MM.1S (cell line): ENCODE measurements at places on chromosomes 1 and 21.

DNA sequence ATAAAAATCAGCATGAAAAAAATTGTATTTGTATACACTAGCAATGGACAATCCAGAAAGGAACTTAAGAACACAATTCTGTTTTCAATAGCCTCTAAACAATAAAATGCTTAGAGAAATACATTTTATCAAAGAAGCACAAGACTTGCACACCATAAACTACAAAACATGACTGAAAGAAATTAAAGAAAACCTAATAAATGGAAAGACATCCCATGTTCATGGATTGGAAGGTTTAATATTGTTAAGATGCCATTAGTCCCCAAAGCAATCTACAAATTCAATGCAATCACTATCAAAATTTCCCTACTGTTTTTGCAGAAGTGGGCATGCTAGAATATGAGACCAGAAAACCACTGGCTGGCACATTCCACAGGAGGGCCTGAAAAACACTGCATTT lies 49.4 kb downstream of the PRSS38 start:
- DNase-seq = no peak
- no peaks in the 10 kb centered on the region; the same call in 1 of the 2 replicates for H3K27me3 ChIP-seq
- H3K4me3 ChIP-seq = no peak overlapping the region
- H3K4me1 ChIP-seq = no peaks in the 10 kb centered on the region
- H3K36me3 ChIP-seq = no peaks in the 10 kb centered on the region

- peaks cover 26% of the 10 kb centered on the region for H3K36me3 ChIP-seq
- no peak overlapping the region for H3K27ac ChIP-seq
- DNase-seq = no peak
- no peaks in the 10 kb centered on the region for H3K4me1 ChIP-seq
These were observed 12.4 kb downstream of the TARDBP start for GRCh38 chr1:11024874-11025203.

DNA sequence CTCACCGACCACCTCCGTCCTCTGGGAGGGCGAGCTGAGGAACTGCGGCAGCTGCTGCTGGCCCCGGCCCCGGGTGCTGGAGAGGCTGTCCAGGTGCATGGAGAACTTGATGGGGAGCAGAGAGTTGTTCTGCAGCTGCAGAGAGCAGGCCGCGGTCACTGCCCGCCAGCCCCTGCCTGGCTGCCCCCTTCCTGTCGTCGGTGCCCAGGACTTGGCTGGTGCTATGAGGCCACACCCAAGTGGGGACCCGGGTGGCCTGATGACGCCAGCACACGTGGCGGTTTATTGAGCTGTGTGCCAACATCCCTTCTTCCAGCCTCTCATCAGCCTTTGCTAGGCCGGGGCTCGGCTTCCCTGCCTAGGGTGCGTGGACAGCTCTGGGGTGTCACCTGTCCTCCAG lies 5.3 kb upstream of the TMEM52 start:
- DNase-seq = no peak
- no peak overlapping the region for H3K4me3 ChIP-seq
- peaks cover 73% of the 10 kb centered on the region for H3K27me3 ChIP-seq
- peaks cover 3% of the 10 kb centered on the region; the same call in 1 of the 2 replicates for H3K4me1 ChIP-seq
- H3K36me3 ChIP-seq = no peaks in the 10 kb centered on the region

DNA sequence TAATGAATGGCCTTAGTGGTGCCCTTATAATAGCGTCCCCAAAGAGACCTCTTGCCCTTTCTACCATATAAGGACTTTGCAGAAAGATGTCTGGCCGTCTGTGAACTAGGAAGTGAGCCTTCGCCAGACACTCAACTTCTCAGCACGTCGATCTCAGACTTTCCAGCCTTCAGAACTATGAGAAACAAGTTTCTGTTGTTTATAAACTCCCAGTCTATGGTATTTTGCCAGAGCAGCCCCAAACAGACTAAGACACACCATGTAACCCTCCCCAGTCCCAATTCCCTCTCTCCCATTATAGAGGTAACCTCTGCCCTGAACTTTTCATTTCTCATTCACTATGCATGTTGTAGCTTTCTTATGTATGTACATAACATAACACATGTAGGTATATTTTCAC lies 55.7 kb downstream of the NID1 start:
- no peak overlapping the region for H3K4me3 ChIP-seq
- H3K36me3 ChIP-seq = no peaks in the 10 kb centered on the region
- no peaks in the 10 kb centered on the region for H3K4me1 ChIP-seq

DNA sequence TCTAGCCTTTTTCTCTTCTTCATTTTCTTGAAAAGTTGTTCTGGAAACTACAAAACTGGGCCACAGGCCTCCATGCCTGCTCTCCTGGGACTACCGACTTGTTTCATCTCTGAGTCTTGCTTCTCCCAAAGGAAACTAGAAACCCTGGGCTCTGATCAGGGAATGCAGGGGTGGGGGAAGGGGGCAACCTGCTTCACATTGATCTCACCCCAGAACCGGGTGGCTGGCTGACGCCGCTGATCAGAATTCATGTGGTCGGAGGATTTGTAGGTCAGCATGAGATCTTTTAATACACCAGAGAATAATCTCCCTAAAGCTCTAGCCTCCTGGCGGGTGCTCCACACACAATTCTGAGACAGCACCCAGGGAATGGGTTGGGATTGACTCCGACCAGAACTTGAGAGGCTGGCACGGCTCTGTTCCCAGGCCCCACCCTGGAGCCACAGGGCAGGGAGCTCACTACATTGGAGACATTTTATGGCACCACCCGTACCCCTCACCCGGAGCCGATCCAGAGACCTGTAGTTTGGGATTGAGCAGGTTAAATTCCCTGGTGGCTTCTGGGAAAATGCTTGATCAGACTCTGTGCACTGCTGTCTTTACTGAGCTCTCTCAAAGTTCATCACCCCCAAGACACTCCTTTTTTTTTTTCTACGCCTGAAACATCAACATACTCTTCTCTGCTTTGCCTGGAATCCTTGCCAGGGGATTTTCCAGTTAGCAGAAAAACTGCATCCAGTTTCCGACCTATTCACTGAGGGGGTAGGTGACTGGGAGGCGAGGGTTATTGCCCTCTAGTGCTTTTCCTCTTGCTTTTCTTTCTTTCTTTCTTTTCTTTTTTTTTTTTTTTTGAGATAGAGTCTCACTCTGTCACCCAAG lies 12.2 kb upstream of the ARHGEF10L start:
- no peak overlapping the region for H3K4me3 ChIP-seq
- DNase-seq = no peak
- no peaks in the 10 kb centered on the region for H3K4me1 ChIP-seq
- peaks cover 68% of the 10 kb centered on the region for H3K27me3 ChIP-seq

GRCh38 chr1:26774462-26774861 lies 13.3 kb upstream of the PIGV start:
- DNase-seq = no peak
- H3K4me1 ChIP-seq = peaks cover 7% of the 10 kb centered on the region
- H3K4me3 ChIP-seq = no peak overlapping the region
- H3K36me3 ChIP-seq = peaks cover 36% of the 10 kb centered on the region
- H3K27ac ChIP-seq = no peak overlapping the region

DNA sequence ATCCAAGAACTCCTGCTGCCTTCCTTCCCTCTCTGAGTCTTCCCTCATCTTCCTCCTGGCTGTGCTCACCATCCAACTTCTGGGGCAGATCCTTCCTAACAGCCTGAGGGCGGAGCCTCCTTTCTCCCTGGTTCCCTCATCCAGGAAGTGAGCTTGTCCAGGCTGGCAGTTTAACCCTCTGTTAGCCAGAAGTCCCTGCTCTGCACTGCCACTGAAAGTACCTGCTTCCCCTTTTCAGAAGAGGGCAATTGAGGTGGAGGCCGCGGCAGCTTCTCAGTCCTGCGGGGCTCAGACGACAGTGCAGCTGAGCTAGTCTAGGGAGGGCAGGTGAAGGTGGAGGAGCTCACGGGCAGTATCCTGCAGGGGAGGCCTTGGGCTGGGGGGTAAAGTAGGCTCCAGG lies 149.1 kb downstream of the FCRL5 start:
- peaks cover 35% of the 10 kb centered on the region for H3K4me1 ChIP-seq
- DNase-seq = peak; percentile 30
- no peaks in the 10 kb centered on the region for H3K27me3 ChIP-seq
- H3K27ac ChIP-seq = peak overlapping the region; percentile 46; the same call in 1 of the 2 replicates
- H3K36me3 ChIP-seq = no peaks in the 10 kb centered on the region

DNA sequence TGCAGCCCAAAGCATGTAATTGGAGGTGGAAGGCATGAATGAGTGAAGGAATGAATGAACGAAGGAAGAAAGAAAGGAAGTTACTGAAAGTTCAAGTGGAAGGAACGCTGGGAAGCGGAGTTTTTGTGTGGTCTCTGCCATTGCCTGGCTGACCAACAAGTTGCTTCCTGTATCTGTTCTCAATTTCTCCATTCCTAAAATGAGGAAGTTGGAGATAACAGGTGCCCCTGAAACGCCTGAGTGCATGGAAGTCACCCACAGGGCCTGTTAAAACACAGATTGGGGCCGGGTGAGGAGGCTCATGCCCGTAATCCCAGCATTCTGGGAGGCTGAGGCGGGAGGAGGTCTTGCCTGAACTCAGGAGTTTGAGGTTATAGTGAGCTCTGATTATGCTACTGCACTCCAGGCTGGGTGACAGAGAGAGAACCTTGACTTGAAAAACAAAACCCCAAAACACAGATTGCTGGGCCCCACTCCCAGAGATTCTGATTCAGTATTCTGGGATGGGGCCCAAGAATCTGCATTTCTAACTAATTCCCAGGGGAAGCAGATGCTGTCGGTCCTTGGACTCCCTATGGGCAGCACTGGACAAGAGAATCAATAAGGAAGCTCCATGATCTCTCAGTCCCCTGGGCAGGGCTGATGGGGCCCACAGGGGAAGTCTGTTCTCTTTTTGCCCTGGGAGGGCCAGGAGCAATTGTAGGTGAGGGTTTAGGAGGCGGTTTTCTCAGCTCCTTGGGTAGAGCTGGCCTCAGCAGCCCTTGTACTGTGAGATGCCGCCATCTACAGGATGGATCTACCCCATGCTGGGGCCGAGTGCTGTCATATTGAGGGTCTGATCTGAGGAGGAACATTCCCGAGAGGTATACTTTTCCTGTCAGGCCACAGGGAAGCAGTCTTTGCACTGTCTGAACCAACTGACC lies 3.3 kb upstream of the CNR2 start:
- peaks cover 20% of the 10 kb centered on the region for H3K4me1 ChIP-seq
- no peaks in the 10 kb centered on the region for H3K36me3 ChIP-seq
- H3K4me3 ChIP-seq = no peak overlapping the region

DNA sequence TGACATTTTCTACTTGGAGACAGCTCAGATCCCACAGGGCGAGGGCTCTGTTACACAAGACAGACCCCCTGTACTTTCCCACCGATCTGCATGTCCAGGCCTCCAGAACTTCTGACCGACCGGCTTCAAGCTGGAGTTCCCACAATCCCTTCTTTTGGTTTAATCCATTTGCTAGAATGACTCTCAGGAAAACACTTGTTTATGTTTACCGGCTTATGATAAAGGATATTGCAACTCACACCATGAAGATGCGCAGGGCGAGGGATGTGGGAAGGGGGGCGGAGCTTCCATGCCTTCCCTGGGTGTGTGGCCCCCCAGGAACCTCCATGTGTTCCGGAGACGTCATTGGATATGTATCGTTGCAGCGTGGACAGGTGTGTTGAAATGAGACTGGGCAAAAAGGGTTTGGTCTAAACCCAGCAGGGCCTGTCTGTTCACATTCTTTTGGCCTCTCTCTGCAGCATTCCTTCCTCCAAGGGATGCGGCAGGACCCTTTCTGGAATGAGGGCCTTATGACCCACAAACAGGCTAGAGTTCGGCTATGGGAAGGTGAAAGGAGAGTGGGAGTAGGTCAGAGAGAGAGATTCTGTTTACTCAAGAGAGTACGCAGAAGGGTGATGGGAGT lies 7.5 kb upstream of the IGSF5 start:
- H3K36me3 ChIP-seq = no peaks in the 10 kb centered on the region
- H3K27ac ChIP-seq = no peak overlapping the region
- no peak for DNase-seq
- no peaks in the 10 kb centered on the region for H3K4me1 ChIP-seq

- H3K4me1 ChIP-seq = no peaks in the 10 kb centered on the region
- H3K4me3 ChIP-seq = no peak overlapping the region
- DNase-seq = no peak
- H3K27me3 ChIP-seq = no peaks in the 10 kb centered on the region
These were observed 151.7 kb upstream of the NR5A2 start for GRCh38 chr1:199875856-199876255.

- no peak overlapping the region for H3K4me3 ChIP-seq
- no peak for DNase-seq
- no peaks in the 10 kb centered on the region for H3K4me1 ChIP-seq
- H3K27ac ChIP-seq = no peak overlapping the region
- H3K36me3 ChIP-seq = no peaks in the 10 kb centered on the region
These were observed 64.0 kb downstream of the KIF21B start for GRCh38 chr1:200959411-200959921.

DNA sequence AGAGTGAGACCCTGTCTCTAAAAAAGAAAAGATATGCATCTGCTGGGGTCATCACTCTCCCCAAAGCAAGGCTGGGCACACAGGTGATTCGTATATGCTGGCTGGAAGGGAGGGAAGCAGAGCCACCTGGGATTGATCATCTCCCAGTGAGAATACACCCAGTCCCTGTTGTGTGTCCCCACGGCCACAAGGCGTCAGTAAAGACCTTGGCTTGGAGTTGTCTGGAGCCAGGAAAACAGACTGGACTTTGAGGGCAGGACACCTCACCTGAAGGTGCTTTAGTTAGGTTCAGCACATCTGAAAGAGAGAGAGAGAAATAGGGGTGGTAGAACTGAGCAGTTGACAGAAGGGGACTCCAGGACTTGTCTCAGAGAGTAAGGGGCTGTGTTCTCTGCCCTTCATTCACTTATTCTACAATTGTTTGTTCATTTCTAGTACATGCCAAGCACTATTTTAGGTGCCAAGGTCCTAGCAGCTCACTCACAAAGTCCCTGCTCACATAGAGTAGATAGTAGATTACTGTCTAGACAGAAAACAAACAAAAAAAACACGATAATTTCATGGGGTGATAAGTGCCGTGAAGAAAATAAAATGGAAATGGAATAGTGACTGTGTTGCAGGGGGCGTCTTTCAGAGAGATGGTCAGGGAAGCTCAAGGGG lies 13.5 kb downstream of the CITED4 start:
- H3K27me3 ChIP-seq = no peaks in the 10 kb centered on the region
- no peak overlapping the region for H3K27ac ChIP-seq
- no peaks in the 10 kb centered on the region for H3K36me3 ChIP-seq
- peak; percentile 36 for DNase-seq

- no peak for DNase-seq
- H3K27me3 ChIP-seq = no peaks in the 10 kb centered on the region
- H3K4me3 ChIP-seq = no peak overlapping the region
These were observed 51.2 kb downstream of the DNTTIP2 start for GRCh38 chr1:93827633-93828366.

DNA sequence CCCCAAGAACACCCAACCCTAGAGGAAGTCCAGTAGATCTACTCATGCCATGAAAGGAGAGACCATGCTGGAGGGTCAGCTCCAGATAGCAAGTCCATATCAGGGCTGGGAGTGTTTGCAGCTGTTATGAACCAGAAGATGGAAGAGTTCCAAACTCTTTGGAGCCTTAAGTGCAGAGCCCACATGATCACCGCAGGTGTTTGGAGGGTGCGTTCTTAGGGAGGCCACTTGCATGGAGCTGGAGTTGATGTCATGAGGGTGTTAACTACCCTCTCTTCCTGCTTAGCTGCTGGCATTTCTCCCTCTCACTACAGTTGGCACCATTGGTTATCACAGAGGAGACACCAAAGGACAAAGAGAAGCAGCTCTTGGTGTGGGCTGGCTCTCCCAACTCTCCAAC lies 616.9 kb downstream of the AJAP1 start:
- no peaks in the 10 kb centered on the region for H3K36me3 ChIP-seq
- H3K27ac ChIP-seq = no peak overlapping the region
- H3K27me3 ChIP-seq = peaks cover 95% of the 10 kb centered on the region
- DNase-seq = no peak
